ENCODE measurements at places on chromosomes 1 and 21. TPM values are rescaled to one million over a fixed set of nuclear protein-coding genes. Genes with fewer than 3 reads are reported as not detected.

The RHD gene
- not detected for total RNA-seq

The IPO13 gene
- total RNA-seq: 17.4 TPM

The SUCO gene
- total RNA-seq: 31.4 TPM

The ETV3L gene
- total RNA-seq: not detected

The TMEM52 gene
- total RNA-seq: 1.7 TPM

The TLR5 gene
- 6.0 TPM for total RNA-seq

The S100A1 gene
- 0.66 TPM for total RNA-seq

The GBP6 gene
- total RNA-seq: not detected

The SFT2D2 gene
- total RNA-seq: 44.8 TPM

The DMBX1 gene
- not detected for total RNA-seq

The TFF2 gene
- total RNA-seq: not detected

The IFNLR1 gene
- total RNA-seq: 0.49 TPM

The SPATA17 gene
- total RNA-seq: not detected

The LCE2B gene
- total RNA-seq: not detected

The PPIAL4G gene
- not detected for total RNA-seq

The CXADR gene
- total RNA-seq: 1.3 TPM

The MIGA1 gene
- 22.6 TPM for total RNA-seq

The ADORA1 gene
- 0.44 TPM for total RNA-seq

The AMY2A gene
- total RNA-seq: 2.5 TPM

The FAM177B gene
- total RNA-seq: 1.2 TPM

The NEGR1 gene
- total RNA-seq: 32.3 TPM

The SPATA45 gene
- total RNA-seq: not detected

The GNG4 gene
- not detected for total RNA-seq

The MRTO4 gene
- 13.2 TPM for total RNA-seq

The AMPD1 gene
- not detected for total RNA-seq

The KMO gene
- 0.38 TPM for total RNA-seq

The KCNK1 gene
- 1.7 TPM for total RNA-seq

The SRSF10 gene
- total RNA-seq: 78.7 TPM

The AADACL3 gene
- total RNA-seq: not detected

The DNAJB4 gene
- 29.2 TPM for total RNA-seq

The NENF gene
- total RNA-seq: 86.0 TPM

The ARMH1 gene
- 18.9 TPM for total RNA-seq

The TAS1R1 gene
- not detected for total RNA-seq

The CRP gene
- 0.57 TPM for total RNA-seq

The CFHR1 gene
- total RNA-seq: not detected

The METTL18 gene
- 5.9 TPM for total RNA-seq

The NPPB gene
- not detected for total RNA-seq

The MAEL gene
- not detected for total RNA-seq

The CD1B gene
- total RNA-seq: not detected

The FCGR3B gene
- total RNA-seq: 1.1 TPM
